ENCODE measurements at places on chromosomes 13 and 19. TPM values are rescaled to one million over a fixed set of nuclear protein-coding genes. Genes with fewer than 3 reads are reported as not detected.

The PSG7 gene
- under 0.01 TPM for total RNA-seq

The LRRC8E gene
- 6.3 TPM for total RNA-seq

The PRX gene
- total RNA-seq, result 1.3 TPM

The OSCAR gene
- total RNA-seq, result 0.18 TPM

The ZNF486 gene
- total RNA-seq, result 3.7 TPM

The ZNF628 gene
- total RNA-seq, result 1.3 TPM

The IL17D gene
- total RNA-seq, result 1.3 TPM

Measured in smooth muscle cell of bladder (primary cell).